ENCODE measurements at places on chromosomes 12 and 14. TPM values are rescaled to one million over a fixed set of nuclear protein-coding genes. Genes with fewer than 3 reads are reported as not detected.
A peak's percentile ranks its signal among the peaks of the same experiment; 100 is the strongest.

NAV3 gene
- total RNA-seq: 16.2 TPM

DNA sequence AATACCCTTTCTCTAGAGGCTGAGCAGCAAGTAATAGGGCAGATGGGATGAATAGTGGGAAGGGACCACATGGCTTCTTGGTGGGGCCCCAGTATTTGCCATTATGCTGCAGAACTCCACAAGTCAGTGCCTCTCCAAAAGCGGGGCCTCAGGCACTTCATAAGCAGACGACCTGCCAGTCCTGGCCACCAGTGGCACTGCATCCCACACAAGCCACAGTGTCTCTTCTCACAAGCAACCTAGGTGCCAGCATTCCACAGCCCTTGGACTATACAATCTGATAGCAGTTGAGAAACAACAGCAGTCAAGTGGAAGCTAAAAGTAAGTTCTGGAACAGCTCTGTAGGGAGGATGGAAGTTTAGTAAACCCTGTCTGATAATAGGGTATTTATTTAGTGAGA, 4.2 kb upstream of the SLC8A3 start:
- peaks cover 13% of the 10 kb centered on the region for H3K4me1 ChIP-seq
- H3K27me3 ChIP-seq: no peaks in the 10 kb centered on the region
- H3K4me3 ChIP-seq: no peak overlapping the region
- H3K36me3 ChIP-seq: no peaks in the 10 kb centered on the region

DNA sequence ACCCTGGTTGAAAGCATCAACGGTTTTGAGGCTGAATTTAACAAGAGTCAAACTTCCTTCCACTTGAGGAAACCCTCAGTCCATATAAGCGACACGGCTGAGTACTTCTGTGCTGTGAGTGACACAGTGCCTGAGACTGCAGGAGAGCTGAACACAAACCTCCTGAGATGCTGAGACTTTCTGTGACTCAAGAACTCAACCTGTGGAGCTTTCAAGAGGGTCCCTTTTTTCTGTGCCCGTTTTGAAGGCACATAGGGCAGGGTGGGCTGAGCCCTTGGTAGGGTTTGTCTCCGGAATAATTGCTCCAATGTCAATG, 305.3 kb upstream of the OR4E1 start:
- no peak overlapping the region for H3K4me3 ChIP-seq
- no peaks in the 10 kb centered on the region for H3K27me3 ChIP-seq
- no peak for DNase-seq

- no peak overlapping the region for H3K4me3 ChIP-seq
- peak overlapping the region; percentile 15 for H3K27ac ChIP-seq
- no peak for DNase-seq
- no peaks in the 10 kb centered on the region for H3K4me1 ChIP-seq
- H3K36me3 ChIP-seq: no peaks in the 10 kb centered on the region
These were observed 53.1 kb downstream of the TGFB3 start for GRCh38 chr14:75928690-75929181.

- no peak overlapping the region for H3K4me3 ChIP-seq
- H3K36me3 ChIP-seq: no peaks in the 10 kb centered on the region
- H3K4me1 ChIP-seq: no peaks in the 10 kb centered on the region
- no peaks in the 10 kb centered on the region for H3K27me3 ChIP-seq
These were observed 504.7 kb downstream of the LRFN5 start for GRCh38 chr14:42111355-42111754.

DNA sequence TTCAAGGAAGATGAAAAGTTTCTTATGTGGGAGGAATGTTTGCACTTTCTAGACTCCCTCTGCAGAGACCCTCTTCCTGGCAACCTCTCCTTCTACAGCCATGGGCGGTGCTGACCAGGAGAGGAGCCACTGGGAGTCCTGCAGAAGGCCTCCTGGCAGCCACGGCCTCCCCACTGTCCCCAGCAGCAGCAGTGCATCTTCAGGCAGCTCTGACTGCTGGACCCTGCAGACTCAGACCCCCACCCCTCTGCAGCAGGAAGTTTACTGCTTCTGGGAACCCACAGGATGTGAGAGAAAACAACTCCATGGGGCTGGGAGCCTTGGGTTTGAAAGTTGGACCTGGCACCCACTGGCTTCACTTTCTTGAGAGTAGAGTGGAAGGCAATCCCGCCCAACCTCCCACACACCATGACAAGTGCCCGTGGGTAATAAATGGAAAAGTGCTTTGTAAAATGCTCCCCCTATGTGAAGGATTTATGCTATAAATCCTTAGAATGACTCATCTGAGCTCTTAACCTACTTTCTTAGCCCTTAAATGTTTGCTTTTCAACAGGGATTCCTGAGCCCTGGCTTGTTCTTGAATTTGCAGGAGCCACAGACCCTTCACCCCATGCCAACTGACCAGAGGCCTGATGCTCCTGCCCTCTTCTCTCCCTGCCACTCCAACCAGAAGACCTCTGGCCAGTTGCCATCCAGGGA, 37.5 kb upstream of the DDX11 start:
- no peak overlapping the region for H3K4me3 ChIP-seq
- no peaks in the 10 kb centered on the region for H3K4me1 ChIP-seq
- H3K27me3 ChIP-seq: no peaks in the 10 kb centered on the region
- H3K27ac ChIP-seq: no peak overlapping the region

DNA sequence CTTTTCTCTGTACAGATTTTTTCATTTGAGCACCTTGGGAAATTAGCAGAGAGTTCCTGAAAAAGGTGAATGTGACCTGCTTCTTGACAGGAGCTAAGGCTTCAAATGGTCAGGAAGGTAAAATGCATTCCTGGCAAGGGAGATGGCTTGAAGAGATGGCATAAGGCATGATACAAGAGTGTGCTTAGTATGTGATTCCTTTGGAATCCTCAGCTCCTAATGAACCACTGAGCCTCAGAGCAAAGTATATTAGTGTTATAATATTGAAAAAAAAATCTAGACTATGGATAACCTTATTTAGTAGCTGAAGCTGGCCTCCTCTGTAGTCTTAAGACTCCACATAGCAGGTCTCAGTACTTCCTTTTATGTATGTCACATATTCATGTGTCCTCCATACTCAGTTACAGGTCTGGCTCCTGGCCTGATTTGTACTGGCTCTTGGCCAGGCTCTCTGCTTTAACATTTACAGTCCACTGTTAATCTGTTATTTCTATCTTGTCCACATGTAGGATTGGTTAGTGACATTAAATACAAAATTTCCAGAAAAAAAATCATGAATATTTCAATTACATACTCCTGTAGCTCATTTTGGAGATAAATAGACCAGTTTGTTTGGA, 17.9 kb downstream of the TOGARAM1 start:
- H3K27me3 ChIP-seq: no peaks in the 10 kb centered on the region
- no peaks in the 10 kb centered on the region for H3K36me3 ChIP-seq
- no peak for DNase-seq
- no peak overlapping the region for H3K27ac ChIP-seq
- no peak overlapping the region for H3K4me3 ChIP-seq
- H3K4me1 ChIP-seq: peaks cover 14% of the 10 kb centered on the region

DNA sequence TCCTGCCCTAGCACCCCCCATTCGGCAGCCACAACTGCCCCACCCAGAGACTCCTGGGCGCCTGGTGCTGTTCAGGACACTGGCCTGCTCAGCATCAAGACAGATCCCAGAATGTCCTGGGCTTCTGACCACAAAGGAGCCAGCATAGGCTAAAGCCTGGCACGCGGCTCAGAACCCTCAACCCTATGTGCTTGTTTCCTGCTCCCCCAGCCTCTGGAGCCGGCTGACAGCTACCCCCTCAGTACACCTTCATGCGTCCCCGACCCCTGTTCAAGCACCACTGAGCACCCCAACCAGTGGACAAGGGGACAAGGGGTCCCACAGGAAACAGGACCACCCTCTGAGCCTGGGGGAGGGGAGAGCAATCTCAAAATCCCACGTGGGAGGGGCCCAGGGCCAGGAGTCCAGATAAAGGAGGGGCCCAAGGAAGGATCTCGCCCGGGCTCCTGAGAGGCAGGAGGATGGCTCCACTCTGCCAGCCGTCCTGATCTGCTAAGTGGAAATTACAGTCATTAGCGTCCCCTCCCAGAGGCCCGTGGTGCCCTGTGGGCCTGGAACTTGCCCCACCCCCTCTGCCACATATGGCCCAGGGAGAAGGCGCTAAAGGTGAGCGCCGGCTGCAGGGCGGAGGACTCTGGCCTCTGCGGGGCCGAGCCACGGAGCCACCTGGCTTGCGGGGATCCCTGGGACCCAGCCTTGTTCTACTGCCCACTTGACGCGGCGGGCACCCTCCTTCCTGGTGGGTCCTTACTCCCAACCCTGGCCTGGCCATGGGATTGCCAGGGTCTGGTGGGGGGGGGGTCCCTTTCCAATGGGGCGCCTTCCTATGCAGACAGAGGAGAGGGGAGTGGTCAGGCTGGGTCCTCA, 27.2 kb upstream of the GPR132 start:
- no peak for DNase-seq
- no peaks in the 10 kb centered on the region for H3K36me3 ChIP-seq
- H3K27ac ChIP-seq: peak overlapping the region; percentile 95
- peak overlapping the region; percentile 71 for H3K4me3 ChIP-seq
- H3K27me3 ChIP-seq: no peaks in the 10 kb centered on the region

GRCh38 chr14:24416932-24417619, 12.4 kb downstream of the CBLN3 start:
- H3K36me3 ChIP-seq: peaks cover 17% of the 10 kb centered on the region
- peaks cover 16% of the 10 kb centered on the region for H3K4me1 ChIP-seq
- H3K27me3 ChIP-seq: no peaks in the 10 kb centered on the region
- H3K4me3 ChIP-seq: no peak overlapping the region
